NCI-H2171 (cell line): ENCODE measurements at places on chromosomes 1 and 21.
A peak's percentile ranks its signal among the peaks of the same experiment; 100 is the strongest.

- DNase-seq: no peak
Observed at GRCh38 chr1:25996966-25997827, 666 bp downstream of the PAFAH2 start.

GRCh38 chr21:35222541-35222941 is 173.4 kb upstream of the RUNX1 start:
- no peak for DNase-seq

GRCh38 chr1:111920221-111921024 is 69.0 kb downstream of the KCND3 start:
- peak; percentile 56 for DNase-seq

- no peak for DNase-seq
Observed at GRCh38 chr1:109618661-109619575, 498 bp downstream of the GNAT2 start.

DNA sequence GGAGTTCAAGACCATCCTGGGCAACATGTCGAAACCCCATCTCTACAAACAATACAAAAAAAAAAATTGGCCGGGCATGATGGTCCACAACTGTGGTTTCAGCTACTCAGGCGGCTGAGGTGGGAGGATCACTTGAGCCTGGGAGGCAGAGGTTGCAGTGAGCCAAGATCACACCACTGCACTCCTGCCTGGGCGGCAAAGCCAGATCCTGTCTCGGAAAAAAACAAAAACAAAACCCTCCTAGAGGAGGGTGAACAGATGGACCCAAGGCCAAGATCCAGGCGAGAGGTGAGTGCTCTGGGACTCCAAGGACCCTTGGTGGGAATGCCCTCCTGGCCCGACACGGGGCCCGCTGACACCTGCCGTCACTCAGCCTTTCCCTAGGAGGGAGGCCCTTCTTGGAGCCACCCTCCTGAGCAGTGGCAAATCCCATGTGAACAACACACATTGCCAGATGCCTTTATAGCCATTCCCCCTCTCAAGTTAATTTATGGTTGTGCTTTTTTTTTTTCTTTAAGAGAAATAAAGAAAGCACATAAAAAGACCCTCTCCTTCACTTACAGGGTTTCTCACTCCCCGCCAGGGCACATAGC is 380 bp downstream of the TFF2 start:
- DNase-seq: no peak

GRCh38 chr1:3906672-3907020 is 6.6 kb upstream of the C1orf174 start:
- no peak for DNase-seq
